ENCODE measurements at places on chromosomes 3 and 15. TPM values are rescaled to one million over a fixed set of nuclear protein-coding genes. Genes with fewer than 3 reads are reported as not detected.

Gene CLRN1
- not detected for total RNA-seq

Gene TLNRD1
- 29.9 TPM for total RNA-seq

Gene NOX5
- total RNA-seq, result 0.33 TPM

Gene PRSS50
- total RNA-seq, result not detected

Gene DCLK3
- not detected for total RNA-seq

Gene CPN2
- total RNA-seq, result not detected

Gene DAZL
- total RNA-seq, result not detected

Gene FBXW12
- not detected for total RNA-seq

Gene BLOC1S6
- total RNA-seq, result 61.1 TPM

Gene TMCC1
- total RNA-seq, result 27.1 TPM

Gene GATM
- total RNA-seq, result 0.65 TPM

Gene LRRC31
- not detected for total RNA-seq

Gene MYLK
- total RNA-seq, result 22.5 TPM

Gene SKOR1
- 0.10 TPM for total RNA-seq

Gene IL20RB
- 0.33 TPM for total RNA-seq

Gene ACSBG1
- not detected for total RNA-seq

Gene PLSCR2
- not detected for total RNA-seq

Gene AQP9
- not detected for total RNA-seq

Gene LRRK1
- total RNA-seq, result 11.0 TPM

Gene LSAMP
- total RNA-seq, result 0.10 TPM

Gene CMTM7
- 46.2 TPM for total RNA-seq

Gene CFAP161
- total RNA-seq, result 1.8 TPM

Gene LPP
- total RNA-seq, result 74.5 TPM

Gene SLC27A2
- total RNA-seq, result 0.33 TPM

Gene ZNF660
- total RNA-seq, result 1.4 TPM

Gene CAV3
- not detected for total RNA-seq

Gene MAP3K13
- total RNA-seq, result 13.4 TPM

Gene ZNF80
- not detected for total RNA-seq

Gene CLDN16
- total RNA-seq, result under 0.01 TPM

Gene C3orf22
- total RNA-seq, result not detected

Gene THSD4
- total RNA-seq, result 44.1 TPM

Gene MNS1
- total RNA-seq, result 0.48 TPM

Gene AGTR1
- total RNA-seq, result not detected

Gene AMIGO3
- total RNA-seq, result 0.98 TPM

Gene CPA3
- total RNA-seq, result 0.98 TPM

Gene LRRIQ4
- 0.19 TPM for total RNA-seq

Gene CRABP1
- total RNA-seq, result not detected

Gene TFG
- total RNA-seq, result 89.6 TPM

Gene DNAJB8
- total RNA-seq, result not detected

Gene SNX1
- total RNA-seq, result 48.3 TPM

Gene COPS2
- total RNA-seq, result 66.0 TPM

Gene SPESP1
- total RNA-seq, result 2.3 TPM

Gene CGGBP1
- total RNA-seq, result 68.6 TPM

Gene GP9
- total RNA-seq, result not detected

Gene UBAP1L
- total RNA-seq, result 1.6 TPM

Gene TRPM1
- total RNA-seq, result 0.38 TPM

Gene LOXL1
- total RNA-seq, result 3.0 TPM

Gene RAB7A
- 89.5 TPM for total RNA-seq

All from vein endothelial cell (primary cell).